IPS DF 6.9 (cell line): ENCODE measurements at places on chromosomes 3 and 15.

DNA sequence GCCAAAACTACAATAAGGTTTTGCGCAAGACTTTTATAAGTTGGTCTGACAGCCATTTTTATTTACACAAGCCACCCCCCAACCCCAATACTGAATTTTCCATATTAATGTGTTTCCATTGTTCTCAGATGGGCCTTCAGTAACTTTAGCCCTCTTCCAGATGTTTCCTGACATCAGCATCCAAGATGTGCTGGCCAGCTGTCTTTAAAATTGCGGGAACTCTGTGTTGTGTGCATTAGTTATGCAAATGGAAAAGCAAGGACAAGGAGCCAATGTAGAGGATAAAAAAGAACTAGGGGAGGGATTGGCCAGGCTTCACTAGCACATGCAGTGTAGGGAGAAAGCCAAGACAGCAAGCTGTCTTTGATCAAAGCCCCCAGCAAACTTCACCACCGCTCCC is 45.4 kb downstream of the COMMD2 start:
- DNase-seq: no peak

DNA sequence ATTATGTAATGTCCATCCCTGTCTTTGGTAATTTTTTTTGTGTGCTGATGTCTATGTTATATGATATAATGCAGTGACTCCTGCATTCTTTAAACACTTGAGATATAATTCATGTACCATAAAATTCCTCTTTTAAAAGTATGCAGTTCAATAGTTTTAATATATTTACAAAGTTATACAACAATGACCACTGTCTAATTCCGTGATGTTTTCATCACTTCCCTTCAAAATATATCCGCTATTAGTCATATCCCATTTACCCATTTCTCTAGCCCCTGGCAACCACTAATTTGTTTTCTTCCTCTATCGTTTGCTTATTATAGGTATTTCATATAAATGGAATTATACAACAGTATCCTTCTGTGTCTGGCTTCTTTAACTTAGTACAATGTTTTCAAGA is 64.9 kb upstream of the SUCLG2 start:
- DNase-seq: no peak

- no peak for DNase-seq
Observed at GRCh38 chr3:50450209-50450921, 53.1 kb downstream of the CACNA2D2 start.

DNA sequence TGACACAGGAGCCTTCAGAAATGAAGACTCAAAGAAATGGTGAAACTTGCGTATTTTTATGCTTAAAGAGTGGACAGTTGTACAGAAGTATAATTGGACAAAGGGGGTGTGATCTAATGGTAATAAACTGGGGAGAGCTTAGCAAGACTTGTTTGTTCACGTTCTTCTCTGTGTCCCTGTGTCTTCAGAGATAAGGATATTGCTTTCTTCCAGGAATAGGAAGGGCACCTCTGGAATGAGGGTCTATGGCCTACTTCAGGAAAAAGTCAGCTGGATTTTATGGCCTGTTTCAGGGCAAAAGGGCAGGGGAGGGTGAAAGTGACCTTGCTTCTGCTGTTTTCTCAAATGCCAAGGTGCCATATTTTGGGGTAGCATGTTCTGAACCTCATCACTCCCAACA is 4.5 kb upstream of the TOPAZ1 start:
- no peak for DNase-seq

DNA sequence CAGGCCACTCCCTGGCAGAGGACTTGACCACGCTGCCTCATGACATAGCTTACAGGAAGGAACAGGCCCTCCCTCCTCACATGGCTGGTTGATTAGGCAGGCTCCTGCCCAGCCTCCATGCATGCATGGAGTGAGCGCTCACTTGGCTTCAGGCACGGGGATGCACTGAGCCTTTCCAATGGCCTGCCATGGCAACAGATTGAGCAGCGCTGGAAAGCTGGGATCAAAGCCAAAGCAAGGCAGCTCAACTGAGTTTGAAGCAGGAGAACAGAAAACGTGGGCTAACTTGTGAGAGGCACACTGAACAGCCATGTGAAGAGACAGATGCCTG is 5.9 kb upstream of the GRAMD2A start:
- no peak for DNase-seq

- no peak for DNase-seq
Observed at GRCh38 chr15:95202569-95203349, 971.4 kb downstream of the MCTP2 start.

DNA sequence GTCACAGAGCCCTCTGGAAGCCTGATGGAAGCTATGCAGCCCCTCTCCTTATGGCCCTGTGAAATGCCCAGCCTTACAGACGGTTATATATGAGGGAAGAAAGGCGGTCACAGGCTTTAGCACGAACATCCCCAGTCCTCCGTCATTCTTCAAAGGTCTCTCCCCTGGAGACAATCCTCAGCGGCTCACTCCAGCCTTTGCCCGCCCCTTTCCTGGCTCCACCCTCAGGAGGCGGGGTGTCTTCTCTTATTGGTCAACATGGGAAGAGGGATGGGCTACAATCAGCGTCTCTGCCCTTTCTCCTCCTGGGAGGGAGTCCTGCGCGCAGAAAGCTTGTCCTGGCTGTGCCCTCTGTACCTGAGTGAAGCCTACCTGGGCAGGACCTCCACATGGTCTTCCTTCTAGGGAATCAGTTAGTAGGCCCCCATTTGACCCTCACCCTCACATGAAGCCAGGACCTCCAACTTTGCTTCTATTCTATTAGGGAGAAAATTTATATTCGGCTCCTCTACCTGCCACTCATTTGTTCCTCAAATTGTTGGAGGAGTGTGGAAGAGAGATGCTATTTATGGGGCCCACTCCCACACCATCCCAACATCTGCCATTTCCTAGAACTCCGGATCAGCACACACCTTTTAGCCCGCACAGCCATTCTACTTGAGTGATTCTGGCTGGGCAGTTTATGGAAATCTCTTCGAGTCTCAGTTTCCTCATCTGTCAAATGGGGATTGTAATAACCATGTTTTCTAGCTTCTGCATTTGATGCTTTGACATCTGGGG is 112.9 kb upstream of the SLC6A11 start:
- DNase-seq: no peak

GRCh38 chr15:41819455-41820050 is 8.3 kb upstream of the JMJD7 start:
- DNase-seq: no peak

GRCh38 chr3:138441256-138441655 is 6.8 kb downstream of the ESYT3 start:
- DNase-seq: no peak

- no peak for DNase-seq
Observed at GRCh38 chr3:76638006-76638405, 401.9 kb upstream of the ROBO2 start.

DNA sequence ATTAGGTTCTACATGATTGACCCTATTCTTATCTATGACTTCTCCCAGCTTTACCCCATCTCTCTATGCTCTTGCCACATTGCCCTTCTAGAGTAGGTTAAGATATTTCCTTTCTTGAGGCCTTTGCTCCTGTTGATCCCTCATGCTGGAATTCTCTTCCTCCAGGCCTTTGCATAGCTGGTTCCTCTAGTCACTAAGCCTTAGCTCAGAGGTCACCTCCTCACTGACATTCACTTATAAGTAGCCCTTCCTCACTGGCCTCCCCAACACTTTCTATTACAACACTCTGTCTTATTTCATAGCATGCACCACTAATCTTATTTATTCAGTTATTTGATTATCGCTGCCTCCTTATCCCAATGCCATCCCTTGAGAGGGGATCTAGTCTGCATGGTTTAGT is 228.4 kb upstream of the COL8A1 start:
- no peak for DNase-seq
